Fibroblast of gingiva (primary cell): ENCODE measurements at places on chromosomes 13 and 19.
A peak's percentile ranks its signal among the peaks of the same experiment; 100 is the strongest.

GRCh38 chr13:46369506-46370277, 17.4 kb downstream of the RUBCNL start:
- DNase-seq, result peak; percentile 97

DNA sequence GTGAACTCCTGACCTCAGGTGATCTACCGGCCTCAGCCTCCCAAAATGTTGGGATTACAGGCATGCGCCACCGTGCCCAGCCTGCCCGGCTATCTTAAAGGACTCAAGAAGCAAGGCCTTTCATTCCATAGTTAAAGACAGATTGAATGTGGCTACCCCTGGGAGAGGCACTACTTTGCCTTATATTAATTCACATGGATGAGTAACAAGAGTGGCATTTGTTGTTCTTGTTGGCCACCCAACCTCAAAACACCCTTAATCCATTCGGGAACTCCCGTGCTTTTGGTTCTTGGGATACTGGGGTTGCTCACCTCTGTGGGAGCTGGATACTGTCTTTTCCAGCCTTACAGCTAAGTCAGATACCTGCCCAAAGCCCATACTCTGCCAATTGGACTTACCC, 34.4 kb upstream of the ABCC4 start:
- no peak for DNase-seq

DNA sequence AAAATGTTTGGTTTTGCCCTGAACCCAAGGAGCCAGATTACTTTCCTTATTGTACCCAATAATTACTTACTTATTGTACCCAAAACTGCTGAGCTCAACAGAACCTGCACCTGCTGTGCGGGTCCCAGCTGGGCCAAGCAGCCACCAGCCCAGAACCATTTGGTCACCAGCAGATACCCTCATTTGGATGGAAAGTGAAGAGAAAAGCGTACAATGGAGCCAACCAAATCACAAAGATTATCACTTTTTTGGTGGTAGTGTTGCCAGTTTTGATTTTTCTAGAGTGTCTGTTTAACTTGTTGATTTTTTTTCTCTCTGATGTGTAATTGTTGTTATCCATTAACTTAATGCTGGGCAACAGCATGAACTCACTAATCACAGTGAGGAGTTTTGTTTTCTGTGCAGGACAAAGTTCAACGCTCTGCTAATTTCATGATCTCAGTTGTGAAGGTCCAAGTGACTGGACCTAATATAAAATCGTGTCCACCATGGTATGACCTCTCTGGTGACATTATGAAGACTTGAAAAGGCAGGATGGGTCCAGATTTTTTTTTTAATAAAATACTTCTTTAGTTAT, 23.8 kb downstream of the SPATA13 start:
- DNase-seq, result no peak

- DNase-seq, result no peak
Observed at GRCh38 chr13:20973886-20974425, 71.4 kb upstream of the XPO4 start.

GRCh38 chr19:5059213-5059574, 90.3 kb downstream of the KDM4B start:
- no peak for DNase-seq

- DNase-seq, result no peak
Observed at GRCh38 chr19:37583340-37583739, 11.3 kb downstream of the ZNF571 start.
